ENCODE measurements at places on chromosomes 4 and X. TPM values are rescaled to one million over a fixed set of nuclear protein-coding genes. Genes with fewer than 3 reads are reported as not detected.

The CPE gene
- 1.9 TPM for polyA plus RNA-seq

The S100P gene
- polyA plus RNA-seq, result 20.9 TPM

The XAGE1B gene
- polyA plus RNA-seq, result 194 TPM

The AR gene
- 2.2 TPM for polyA plus RNA-seq

The TMPRSS11B gene
- not detected for polyA plus RNA-seq

The NPY1R gene
- polyA plus RNA-seq, result 0.14 TPM

The KDR gene
- polyA plus RNA-seq, result not detected

The SERTM2 gene
- not detected for polyA plus RNA-seq

The NUDT11 gene
- polyA plus RNA-seq, result 2.5 TPM

The RAI2 gene
- polyA plus RNA-seq, result not detected

The EBP gene
- polyA plus RNA-seq, result 142 TPM

The SYP gene
- polyA plus RNA-seq, result 4.0 TPM

The BEX1 gene
- not detected for polyA plus RNA-seq
